ENCODE measurements at places on chromosomes 5 and 9. TPM values are rescaled to one million over a fixed set of nuclear protein-coding genes. Genes with fewer than 3 reads are reported as not detected.

- no peak for DNase-seq
- H3K27me3 ChIP-seq = peaks cover 70% of the 10 kb centered on the region
- H3K27ac ChIP-seq = no peak overlapping the region
- no peak overlapping the region for H3K4me3 ChIP-seq
- no peaks in the 10 kb centered on the region for H3K36me3 ChIP-seq
Measured at GRCh38 chr9:107669422-107669821, 179.9 kb upstream of the KLF4 start.

DNA sequence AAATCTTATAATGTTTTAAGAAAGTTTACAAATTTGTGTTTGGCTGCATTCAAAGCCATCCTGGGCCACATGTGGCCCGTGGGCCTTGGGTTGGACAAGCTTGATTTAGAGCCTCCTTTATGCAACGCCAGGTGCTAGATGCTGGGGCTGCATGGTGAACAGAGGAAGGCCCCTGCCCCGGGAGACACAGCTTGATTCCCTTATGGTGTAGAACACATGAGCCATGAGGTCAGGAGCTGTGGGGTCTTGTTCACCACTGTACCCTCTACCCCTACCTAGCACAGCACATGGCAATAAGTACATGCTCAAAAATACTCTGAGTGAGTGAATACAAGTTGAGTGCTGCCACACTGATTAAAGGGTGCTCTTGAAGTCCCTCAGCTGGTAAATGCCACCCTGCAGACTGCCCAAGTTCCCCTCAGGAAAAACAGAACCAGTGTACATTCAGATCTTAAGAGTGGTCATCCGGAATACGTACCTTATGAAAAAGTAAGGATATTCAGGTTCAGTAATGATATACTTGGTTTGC is 71.9 kb downstream of the ARRDC3 start:
- DNase-seq = no peak
- no peaks in the 10 kb centered on the region for H3K36me3 ChIP-seq
- no peaks in the 10 kb centered on the region for H3K27me3 ChIP-seq
- no peak overlapping the region for H3K4me3 ChIP-seq
- no peak overlapping the region for H3K27ac ChIP-seq

DNA sequence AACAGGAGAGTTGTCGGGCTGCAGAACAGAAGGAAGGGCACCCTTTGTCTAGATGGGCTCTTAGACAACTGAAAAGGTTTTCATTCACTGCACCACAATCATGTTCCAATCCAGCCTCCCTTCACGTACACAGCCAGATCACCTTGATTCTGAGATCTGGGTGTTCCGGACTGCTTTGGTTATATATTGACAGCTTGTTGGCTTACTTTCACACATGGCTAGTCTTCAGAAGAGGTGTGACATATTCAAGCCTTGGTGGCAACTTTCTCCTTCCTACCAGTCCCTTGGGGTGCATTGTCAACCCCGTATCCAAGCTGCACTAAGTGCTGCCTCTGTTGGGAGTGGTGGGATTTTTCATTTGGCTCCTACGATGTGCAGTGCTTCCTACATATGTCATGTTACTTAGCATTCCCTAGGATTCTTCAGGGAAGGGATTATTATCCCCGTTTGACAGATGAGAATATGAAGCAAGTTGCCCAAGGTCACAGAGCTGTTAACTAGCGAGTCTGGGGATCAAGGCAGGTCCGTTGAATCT is 100.6 kb downstream of the LIFR start:
- H3K36me3 ChIP-seq = no peaks in the 10 kb centered on the region
- H3K4me3 ChIP-seq = no peak overlapping the region
- H3K4me1 ChIP-seq = no peaks in the 10 kb centered on the region
- peaks cover 3% of the 10 kb centered on the region for H3K27me3 ChIP-seq

DNA sequence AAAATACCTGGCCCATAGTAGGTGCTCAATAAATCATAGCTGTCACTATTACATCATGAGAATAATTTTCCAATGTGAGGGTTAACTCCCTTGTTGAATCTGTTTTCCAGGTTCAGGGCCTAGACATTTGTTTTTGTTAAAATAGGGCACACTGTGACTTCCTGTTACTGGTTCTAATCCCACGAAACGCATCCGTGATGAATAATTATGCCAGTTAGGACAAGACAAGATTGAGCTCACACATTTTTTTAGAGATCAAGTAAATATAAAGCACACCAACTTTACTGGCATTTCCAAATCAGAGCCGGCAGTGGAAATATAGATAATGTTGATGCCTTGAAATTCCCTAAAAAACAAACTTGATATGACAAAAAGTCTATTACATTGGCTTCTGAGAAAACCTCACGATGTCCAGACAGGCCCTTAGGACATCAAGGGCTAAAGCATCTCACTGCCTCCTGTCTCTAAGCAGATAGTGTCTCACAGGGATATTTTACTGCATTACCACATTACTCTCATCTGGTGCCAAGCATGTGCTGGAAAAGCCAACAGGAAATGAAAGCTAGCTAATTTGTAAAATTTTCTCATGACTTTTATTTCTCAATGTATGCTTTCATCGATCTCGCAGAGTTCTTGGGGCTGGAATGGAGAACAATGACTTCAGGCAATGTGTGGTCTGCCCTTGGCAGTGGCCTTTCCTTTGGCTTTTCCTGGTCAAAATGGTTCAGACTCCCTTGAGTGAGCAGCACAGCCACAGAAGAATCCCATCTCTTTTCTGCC is 414.3 kb upstream of the PAPPA start:
- peaks cover 5% of the 10 kb centered on the region for H3K4me1 ChIP-seq
- no peak overlapping the region for H3K27ac ChIP-seq
- H3K36me3 ChIP-seq = no peaks in the 10 kb centered on the region

DNA sequence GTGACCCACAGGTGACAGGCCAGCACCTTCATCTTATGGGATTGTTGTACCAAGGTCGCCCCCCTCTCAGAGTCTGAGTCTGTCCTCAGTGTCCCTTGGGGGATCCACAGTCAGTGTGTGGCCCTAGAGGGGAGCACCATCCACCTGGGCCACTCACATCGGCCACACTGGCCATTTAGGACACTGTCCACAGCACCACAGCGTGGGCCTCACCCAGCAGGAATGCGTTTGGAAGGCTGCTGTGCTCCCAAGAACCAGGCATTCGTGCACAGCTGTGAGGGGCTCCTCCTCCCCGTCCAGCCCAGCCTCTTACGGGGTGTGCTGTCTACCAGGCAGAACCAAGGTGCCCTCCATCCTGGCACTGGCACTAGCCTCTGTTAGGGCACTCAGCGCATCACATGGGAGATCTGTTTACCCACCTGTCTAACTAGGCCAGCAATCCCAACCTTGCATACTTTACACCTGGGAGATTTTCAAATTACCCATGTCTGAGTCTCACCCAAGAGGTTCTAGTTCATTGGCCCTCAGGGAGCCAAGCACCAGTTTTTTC is 24.5 kb upstream of the UBE2QL1 start:
- H3K36me3 ChIP-seq = no peaks in the 10 kb centered on the region
- no peaks in the 10 kb centered on the region for H3K4me1 ChIP-seq
- no peak overlapping the region for H3K4me3 ChIP-seq
- DNase-seq = no peak
- H3K27me3 ChIP-seq = peaks cover 43% of the 10 kb centered on the region

DNA sequence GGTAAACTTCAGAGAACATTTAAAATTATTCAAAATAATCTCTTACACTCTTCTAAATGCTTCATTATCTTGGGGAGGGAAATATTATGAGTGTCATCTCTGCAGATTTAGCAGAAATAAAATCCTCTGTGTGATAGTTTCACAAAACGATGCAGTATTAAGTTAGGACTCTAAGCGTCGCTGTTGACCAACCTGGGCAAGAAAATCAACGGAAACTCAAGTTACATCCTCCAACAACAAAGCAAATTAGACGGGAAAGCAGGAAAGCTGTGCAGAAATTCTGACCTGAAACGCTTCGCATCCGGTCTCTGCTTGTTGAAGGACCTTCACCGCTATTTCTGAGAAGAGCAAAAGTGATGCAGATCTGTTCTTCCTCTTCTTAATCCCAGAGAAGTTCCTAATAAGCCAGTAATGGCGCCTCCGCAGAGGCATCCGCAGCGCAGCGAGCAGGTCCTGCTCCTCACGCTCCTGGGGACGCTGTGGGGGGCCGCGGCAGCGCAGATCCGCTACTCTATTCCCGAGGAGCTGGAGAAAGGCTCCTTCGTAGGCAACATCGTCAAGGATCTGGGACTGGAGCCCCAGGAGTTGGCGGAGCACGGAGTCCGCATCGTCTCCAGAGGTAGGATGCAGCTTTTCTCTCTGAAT is at the start of gene PCDHGA6:
Gene PCDHGA6, plus strand, starts transcription at position 219 of the 645 bp plus-strand sequence. Its CDS starts 193 bp downstream, at position 412.
- H3K36me3 ChIP-seq = peaks cover 20% of the 10 kb centered on the region
- H3K27me3 ChIP-seq = no peaks in the 10 kb centered on the region
- no peak within 1 kb of the TSS for H3K27ac ChIP-seq
- DNase-seq = no peak
- no peak within 1 kb of the TSS for H3K4me3 ChIP-seq
- no peaks in the 10 kb centered on the region for H3K4me1 ChIP-seq

DNA sequence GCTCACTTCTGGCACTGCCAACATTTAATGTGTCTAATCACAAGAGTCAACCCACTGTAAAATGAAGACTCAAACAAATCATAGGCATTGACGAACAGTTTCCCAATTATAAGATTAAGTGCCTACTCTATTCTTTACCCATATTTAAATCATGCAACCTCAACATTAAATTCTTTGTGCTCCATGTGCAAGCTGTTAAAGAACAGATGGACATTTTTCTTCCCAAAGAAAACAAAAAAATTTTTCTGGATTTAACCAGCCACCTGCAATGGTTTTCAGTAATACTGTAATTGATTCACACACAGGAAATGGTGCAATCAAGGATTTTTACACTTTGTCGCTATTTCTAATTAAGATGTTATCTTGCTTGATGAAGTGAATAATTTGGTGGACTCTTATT is 3.6 kb downstream of the HNRNPK start:
- DNase-seq = no peak
- no peak overlapping the region for H3K4me3 ChIP-seq

- no peaks in the 10 kb centered on the region for H3K36me3 ChIP-seq
- H3K27me3 ChIP-seq = peaks cover 38% of the 10 kb centered on the region
- peaks cover 3% of the 10 kb centered on the region for H3K4me1 ChIP-seq
- DNase-seq = no peak
Measured at GRCh38 chr5:113917997-113918396, 404.5 kb downstream of the YTHDC2 start.

- no peak overlapping the region for H3K4me3 ChIP-seq
- no peak overlapping the region for H3K27ac ChIP-seq
- no peaks in the 10 kb centered on the region for H3K27me3 ChIP-seq
- peaks cover 11% of the 10 kb centered on the region for H3K4me1 ChIP-seq
Measured at GRCh38 chr5:71743155-71743554, 24.1 kb downstream of the CARTPT start.

DNA sequence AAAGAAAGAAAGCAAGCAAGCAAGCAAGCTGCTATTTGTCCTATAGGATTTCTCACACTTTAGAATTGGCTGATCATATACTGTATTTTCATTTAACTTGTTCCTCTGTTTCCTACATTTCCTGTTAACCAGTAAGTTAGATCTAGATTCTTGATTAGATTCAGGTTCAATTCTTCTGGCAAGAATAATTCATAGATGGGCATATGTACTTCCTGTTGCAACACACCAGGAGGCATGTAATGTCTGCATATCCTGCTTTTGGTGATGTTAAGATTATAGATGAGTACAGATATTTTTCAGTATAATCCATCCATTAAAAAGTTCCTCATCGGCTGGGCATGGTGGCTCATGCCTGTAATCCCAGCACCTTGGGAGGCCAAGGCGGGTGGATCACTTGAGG is 10.8 kb upstream of the KIF27 start:
- H3K36me3 ChIP-seq = no peaks in the 10 kb centered on the region
- no peaks in the 10 kb centered on the region for H3K27me3 ChIP-seq
- no peak overlapping the region for H3K4me3 ChIP-seq

GRCh38 chr9:6771722-6772121 is 13.9 kb downstream of the KDM4C start:
- DNase-seq = no peak
- H3K27ac ChIP-seq = no peak overlapping the region
- H3K4me1 ChIP-seq = peaks cover 5% of the 10 kb centered on the region

DNA sequence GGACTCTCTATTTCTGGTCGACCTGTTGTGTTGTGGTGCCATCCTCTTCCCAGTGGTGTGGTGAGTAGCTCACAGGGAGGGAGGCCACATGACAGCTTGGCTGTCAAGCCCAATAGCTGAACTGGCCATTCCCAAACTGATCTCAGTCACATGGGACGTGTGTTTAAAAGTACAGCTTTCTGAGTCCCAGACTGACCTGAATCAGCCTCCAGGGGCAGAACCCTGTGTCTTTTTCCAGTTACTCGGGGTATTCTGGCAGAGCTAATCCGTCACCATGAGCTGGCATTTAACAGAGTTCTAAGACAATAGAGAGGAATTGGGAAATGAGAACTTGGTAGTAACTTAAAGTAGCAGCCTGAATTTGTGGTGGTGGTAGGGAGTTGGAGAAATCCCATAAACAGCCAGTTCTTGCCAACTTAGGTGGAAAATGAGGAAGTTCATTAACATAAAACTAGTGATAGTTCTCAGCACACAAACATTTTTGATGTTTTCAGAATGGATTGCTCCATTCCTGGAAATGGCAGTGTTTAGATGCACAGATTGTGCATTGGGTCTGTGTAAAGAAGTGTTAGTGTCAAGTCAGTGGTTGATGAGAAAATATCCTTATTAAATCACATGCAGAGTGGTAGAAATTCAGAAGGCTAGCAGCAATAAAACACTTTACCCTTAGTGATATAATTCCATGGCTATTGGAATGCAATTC is 50.9 kb downstream of the GPR107 start:
- peaks cover 13% of the 10 kb centered on the region for H3K36me3 ChIP-seq
- no peak overlapping the region for H3K4me3 ChIP-seq
- H3K27me3 ChIP-seq = no peaks in the 10 kb centered on the region

- no peak overlapping the region for H3K27ac ChIP-seq
- H3K4me1 ChIP-seq = peaks cover 8% of the 10 kb centered on the region
- no peaks in the 10 kb centered on the region for H3K36me3 ChIP-seq
- DNase-seq = no peak
- no peak overlapping the region for H3K4me3 ChIP-seq
Measured at GRCh38 chr5:158529454-158529853, 570.3 kb downstream of the EBF1 start.

The NUDT12 gene
- 13.0 TPM for total RNA-seq

The CCDC180 gene
- 12.5 TPM for total RNA-seq

The CDC25C gene
- 11.5 TPM for total RNA-seq

The ANKRD18B gene
- total RNA-seq = 2.9 TPM

The SOX30 gene
- total RNA-seq = not detected

All from progenitor cell of endocrine pancreas (in vitro differentiated cells).